ENCODE measurements at places on chromosomes 5 and 9.

- no peak for DNase-seq
These were observed 603.6 kb upstream of the CLINT1 start for GRCh38 chr5:158462349-158463114.

GRCh38 chr9:130042406-130042884, 544 bp downstream of the FNBP1 start:
- DNase-seq: no peak

GRCh38 chr5:122312591-122313406, 762 bp downstream of the SNCAIP start:
- no peak for DNase-seq

- DNase-seq: no peak
These were observed 2.4 kb upstream of the DAB2 start for GRCh38 chr5:39427229-39427628.

GRCh38 chr5:125149527-125149926, 403.1 kb upstream of the ZNF608 start:
- no peak for DNase-seq

GRCh38 chr9:138075496-138075895, 197.9 kb downstream of the CACNA1B start:
- DNase-seq: no peak

GRCh38 chr9:98427491-98427890, 172.0 kb upstream of the TBC1D2 start:
- no peak for DNase-seq

DNA sequence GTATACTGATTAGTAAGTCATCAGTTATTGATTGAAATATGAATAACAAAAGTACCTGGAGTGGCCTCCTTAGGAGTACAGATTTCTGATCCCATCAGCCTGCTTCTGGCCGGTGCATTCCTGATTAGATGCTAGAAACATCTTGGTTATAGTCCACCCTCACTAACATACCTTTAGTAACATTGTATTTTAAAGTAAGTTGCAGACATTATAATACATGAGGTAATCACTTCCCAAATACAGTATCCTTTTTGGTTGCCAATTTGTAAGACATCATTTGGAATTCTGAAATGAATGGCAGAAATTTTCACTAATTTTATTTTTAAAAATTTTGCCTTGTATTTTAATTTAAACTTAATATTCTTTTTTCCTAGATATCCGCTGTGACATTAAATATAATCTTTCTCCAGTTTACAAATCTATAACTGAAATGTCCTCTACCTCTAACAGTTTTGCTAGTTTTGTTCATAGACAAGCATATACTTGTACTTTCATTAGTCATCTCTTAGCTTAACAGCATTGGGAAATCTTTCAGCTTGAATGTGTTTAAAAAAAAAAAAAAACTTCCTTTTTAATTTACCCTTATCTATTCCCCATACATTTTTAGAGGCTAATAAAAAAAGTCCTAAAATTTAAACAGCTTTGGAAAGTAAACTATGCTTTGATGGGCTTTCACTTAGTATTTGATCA, 178.9 kb downstream of the XRCC4 start:
- no peak for DNase-seq

GRCh38 chr5:137470111-137470920, 28.8 kb downstream of the SPOCK1 start:
- DNase-seq: no peak

DNA sequence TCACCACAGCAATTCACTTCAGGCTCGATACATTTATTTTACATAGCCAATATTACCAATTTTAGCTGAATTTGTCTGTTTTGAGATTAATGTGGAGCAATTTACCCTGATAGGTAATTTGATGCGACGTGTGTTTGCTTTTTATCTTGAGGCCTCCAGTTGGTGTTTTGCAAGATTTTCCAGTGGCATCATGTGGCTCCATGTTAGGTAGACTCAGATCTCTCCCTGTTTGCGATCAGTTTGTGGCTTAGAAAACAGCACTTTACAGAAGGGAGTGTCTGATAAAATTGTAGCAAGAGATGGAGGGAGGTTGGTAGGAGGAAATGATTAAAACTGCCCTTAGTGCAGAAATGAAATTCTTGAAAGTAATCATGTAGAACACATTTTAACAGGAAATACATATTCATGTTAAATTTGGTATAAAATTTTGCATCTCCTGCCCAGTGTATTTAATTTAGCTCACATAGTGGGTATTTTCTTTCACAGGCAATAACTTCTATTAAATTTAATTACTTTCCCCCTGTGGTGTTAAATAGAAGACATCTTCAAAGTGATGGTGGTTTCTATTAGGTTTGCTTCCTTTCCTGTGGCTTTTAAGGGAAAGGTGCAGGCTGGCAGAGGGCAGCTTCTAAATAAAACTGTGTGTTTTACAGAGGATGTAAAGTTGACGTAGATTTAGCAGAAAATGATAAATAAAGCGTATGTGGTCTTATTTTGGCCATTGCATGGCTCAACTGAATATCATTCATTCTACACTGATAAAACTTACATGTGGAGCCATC, 135.8 kb downstream of the KDM4C start:
- no peak for DNase-seq

GRCh38 chr5:157530226-157530972, 45.2 kb downstream of the ADAM19 start:
- DNase-seq: no peak

- DNase-seq: no peak
These were observed 13.5 kb downstream of the TRAF1 start for GRCh38 chr9:120912958-120913646.

DNA sequence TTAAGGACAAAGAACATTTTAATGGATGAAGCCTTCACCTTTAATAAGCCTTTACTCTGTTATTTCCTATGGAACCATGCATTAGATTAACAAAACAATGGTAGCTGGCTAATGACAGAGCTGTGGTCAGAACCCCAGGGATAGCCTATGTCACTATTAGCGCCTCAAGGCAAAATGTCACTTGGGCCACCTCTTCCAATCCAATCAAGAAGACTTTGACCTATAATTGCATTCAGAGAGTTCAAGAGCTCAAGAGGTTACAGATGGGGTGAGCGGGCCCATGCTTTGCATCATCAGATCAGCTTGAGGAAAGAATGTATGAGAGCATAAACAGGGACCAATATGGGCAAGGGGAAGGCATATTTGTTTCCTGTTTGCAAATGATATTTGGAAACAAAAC, 425.1 kb downstream of the ARHGEF28 start:
- DNase-seq: no peak

- no peak for DNase-seq
These were observed 135.2 kb downstream of the C9orf152 start for GRCh38 chr9:110072597-110073355.

GRCh38 chr5:174418809-174419539, 305.4 kb upstream of the MSX2 start:
- DNase-seq: no peak

GRCh38 chr5:139193928-139194327, 4.2 kb downstream of the SIL1 start:
- DNase-seq: no peak

DNA sequence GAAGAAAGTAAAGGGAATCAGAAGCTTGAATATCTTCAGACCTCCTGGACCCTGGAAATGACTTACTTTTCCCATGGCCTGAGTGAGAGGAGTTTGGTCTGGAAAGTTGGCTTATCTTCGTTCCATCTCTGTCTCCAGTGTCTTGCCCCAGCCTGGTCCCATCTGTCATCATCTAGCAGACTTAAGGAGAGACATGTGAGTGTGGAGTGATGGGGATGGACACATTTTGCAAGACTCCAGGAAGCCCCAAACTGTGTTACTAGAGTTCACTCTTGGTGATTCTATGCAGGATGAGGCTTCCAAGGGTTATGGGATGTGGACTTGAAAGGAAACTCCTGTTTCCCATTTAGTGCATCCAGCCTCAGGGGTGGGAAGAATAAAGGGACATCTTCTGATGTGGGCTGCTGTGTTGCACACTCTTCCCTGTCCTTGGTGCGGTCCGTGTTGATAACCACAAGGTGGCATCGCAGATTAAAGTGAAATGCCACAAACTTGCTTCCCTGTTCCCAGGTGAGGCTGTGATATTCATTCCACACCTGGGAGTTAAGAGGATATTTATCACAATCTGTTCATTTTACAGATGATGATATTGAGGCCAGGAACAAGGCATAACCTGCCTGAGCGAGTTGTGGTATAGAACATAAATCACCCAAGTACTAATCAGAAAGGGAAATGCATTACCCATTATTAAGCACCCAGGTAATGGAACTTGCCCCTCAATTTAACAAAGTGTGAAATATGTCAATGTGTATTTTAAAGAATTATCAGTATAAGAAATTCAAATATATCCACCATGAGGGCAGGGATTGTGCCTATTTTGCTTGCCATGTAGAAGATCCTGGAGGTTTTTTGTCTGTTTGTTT, 269.9 kb upstream of the PAPPA start:
- peak; percentile 0 for DNase-seq

DNA sequence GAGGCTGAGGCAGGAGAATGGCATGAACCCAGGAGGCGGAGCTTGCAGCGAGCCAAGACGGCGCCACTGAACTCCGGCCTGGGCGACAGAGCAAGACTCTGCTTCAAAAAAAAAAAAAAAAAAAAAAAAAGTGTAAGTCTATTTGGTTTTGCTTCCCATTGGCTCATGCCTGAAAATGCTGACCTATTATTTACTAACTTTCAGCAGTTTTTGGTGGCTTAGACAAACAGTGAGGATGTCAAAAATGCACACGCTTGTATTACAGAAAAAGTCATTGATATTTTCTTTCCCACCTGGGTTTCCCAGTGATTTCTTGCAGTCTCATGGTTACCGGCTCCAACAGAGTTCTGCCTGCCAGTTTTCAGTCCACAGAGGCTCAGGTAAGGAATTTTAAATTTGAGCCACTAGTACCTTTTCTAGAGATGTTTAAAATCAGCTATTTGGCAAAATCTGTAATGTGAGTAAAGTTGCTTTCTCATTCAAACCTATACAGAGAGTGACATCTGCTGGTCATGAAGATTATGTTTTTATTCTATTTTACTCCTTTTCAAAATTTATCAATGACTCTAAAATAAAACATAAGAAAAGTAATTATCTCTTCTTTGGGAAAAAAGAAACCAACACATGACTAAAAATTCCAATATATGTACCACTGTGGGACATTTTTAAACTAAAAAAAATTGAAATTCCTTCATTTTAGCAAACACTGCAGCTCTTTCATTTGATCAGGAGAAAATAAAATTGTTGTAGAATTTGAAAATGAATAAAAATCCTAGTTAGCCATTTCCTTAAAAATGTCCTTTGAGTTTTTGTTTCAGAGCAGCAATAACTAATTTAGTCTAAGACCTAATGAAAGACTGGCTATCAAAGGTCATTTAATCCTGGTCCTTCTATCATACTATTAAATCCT, 8.8 kb downstream of the FAM200C start:
- no peak for DNase-seq

- no peak for DNase-seq
These were observed 122.4 kb upstream of the GAS1 start for GRCh38 chr9:87069690-87070089.

DNA sequence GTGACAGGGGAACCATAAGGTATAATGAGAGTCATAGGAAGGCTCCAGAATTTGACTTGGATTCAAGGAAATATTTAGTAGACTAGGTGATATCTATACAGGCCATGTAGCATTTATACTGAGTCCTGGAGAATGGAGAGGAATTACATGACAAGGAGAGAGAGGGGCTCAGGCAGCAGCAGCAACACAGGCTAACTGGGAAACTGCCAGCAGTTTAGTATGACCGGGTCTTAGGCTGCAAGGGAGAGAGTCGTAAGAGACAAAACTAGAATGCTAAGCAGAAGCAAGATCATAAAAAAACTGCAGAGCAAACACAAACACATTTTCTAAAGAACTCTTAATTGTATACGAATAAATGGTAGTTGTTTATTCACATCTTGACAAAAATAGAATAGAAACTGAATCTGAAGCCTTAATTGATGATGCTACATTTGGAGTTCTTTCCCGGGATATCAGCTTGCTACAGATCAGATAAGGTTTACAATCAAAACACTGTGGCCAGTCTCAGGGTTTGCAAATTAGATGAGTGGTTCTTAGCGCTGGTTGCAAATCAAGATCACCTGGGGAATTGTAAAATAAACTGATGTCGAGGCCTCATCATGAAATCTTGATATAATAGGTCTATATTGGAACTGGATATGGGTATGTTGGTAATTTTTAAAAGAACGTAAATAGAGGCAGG, 480.0 kb upstream of the C9orf72 start:
- DNase-seq: no peak

GRCh38 chr5:179374506-179375235, 29.4 kb upstream of the ADAMTS2 start:
- DNase-seq: no peak

- DNase-seq: no peak
These were observed 29.0 kb downstream of the RGS3 start for GRCh38 chr9:113492343-113493202.

GRCh38 chr9:2601785-2602378, 19.7 kb upstream of the VLDLR start:
- no peak for DNase-seq

- DNase-seq: no peak
These were observed 80.3 kb upstream of the EQTN start for GRCh38 chr9:27377147-27377807.

- DNase-seq: no peak
These were observed 478.9 kb upstream of the NMUR2 start for GRCh38 chr5:152884006-152884405.

- no peak for DNase-seq
These were observed 326.4 kb upstream of the KLF4 start for GRCh38 chr9:107815782-107816560.

DNA sequence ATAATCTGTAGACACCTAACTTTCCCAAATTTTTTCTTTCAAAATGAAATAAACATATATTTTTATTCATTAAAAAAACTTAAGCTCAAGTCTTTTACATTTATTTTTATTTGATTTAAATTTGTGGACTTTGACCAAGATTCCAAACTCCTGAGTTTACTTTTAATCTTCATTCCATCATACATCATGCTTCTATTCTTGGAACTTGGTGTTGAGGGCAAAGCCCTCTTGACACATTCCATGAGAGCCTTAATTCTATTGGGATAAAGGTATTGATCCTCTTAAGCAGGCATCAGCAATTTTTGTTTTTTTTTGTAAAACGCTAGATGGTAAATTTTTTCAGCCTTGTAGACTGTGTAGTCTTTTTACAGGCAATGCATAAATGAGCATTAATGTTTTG, 53.6 kb downstream of the FBXO4 start:
- no peak for DNase-seq

DNA sequence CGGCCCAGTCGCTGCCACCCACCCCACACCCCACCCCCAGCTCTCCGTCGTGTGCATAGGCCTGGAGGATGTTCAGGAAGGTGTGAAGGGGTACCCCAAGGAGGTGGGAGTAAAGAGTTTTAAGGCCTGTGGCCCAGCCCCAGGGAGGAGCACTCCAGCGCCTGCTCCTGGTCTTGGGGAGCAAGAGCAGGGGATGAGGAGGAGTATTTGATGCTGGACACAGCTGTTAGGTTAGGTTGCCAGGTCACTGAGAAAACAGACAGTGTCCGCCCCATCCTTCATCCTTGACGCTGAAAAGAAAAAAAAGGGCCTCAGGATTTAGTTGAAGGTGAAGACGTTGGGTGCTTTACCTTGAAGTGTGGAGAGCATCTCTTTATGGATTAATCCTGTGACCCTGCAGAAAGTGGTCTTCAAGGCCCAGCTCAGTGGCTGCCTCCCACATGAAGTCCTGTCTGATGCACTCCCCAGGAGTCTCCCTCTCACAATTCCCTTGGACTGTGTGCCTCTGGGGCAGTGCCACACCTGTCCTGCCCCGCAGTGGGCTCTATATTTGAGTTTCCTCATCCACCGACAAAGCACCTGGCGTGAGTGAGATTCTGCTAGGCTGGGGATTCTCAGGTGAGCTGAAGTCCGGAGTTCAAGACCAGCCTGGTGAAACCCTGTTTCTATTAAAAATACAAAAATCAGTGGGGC, 101.8 kb downstream of the SPRY4 start:
- no peak for DNase-seq

- no peak for DNase-seq
These were observed 186.5 kb downstream of the ARHGEF28 start for GRCh38 chr5:73812457-73812856.

GRCh38 chr5:150129813-150130492, 25.7 kb downstream of the PDGFRB start:
- no peak for DNase-seq
